ENCODE measurements at places on chromosomes 6 and 20.
A peak's percentile ranks its signal among the peaks of the same experiment; 100 is the strongest.

DNA sequence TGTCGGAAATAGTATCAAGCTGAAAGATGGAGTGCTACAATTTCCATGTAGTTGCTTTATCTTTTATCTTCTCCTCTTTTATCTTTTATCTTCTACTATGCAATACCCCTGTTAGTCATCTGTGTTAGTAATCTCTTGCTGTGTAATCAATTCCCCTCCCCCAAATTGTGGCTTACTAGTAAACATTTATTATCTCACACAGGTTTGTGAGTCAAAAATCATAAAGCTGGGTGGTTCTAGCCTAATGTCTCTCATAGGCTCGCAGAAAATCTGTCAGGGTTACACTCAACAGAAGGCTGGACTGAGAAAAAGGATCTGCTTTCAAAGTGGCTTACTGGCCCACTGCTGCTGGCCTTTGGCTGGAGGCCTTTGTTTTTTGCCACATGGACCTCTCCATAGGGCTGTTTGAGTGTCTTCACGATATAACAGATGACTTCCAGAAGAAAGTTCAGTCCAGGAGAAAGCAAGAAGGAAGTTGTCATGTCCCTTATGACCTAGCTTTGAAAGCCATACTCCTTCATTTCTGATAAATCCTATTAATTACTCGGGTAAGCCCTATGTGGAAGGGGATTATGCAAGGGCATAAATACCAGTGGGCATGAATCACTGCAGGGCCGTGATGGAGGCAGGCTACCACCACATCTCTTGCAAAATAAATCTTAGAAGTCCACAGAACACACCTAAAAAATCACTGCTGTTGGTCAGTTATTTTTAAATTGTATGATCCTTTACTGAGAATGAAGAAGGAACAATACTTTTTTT is 24.5 kb upstream of the PTCHD4 start:
- DNase-seq = no peak

- peak; percentile 65 for DNase-seq
These were observed 231.8 kb downstream of the BCKDHB start for GRCh38 chr6:80338201-80338836.

DNA sequence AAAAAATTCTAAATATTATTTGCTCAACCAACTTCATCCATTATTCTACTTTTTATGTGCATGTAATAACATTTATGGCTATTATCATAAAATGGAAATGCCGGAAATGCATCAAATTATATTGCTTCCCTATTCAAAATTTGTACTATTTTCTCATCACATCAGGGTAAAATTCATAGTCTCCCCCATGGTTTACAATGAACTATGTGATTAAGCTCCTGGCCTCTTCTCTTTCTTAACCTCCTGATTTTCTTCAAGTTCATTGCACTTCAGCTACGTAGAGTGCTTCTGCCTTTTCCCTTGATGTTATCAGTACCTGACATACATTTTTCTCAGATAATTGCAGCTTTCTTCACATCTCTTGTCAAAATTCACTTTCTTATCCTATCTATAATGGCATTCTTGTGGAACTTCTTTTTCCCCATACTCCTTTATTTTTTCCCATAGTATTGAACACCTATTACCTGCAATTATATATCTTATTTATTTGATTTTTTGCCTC is 699.1 kb upstream of the ADGRB3 start:
- DNase-seq = no peak

- DNase-seq = no peak
These were observed 106.1 kb upstream of the AGPAT4 start for GRCh38 chr6:161379834-161380582.

DNA sequence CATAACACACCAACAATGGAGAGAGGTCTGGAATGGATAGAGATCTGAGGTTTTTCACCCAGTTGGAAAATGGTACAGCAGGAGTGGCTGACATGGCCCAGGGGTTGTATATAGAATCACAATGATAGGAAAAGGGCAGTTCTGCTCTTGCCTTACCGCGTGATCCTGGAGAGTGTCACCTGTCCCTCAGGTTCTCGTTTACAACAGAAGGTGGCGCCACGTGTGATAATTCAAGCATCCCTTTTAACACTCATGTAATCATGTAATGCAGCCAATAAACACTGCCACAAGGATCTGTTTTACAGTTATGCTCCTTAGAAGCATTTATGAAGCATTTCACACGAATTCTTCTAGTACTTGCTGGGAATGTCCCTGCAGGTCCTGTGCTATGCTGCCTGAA is 12.9 kb upstream of the WFDC2 start:
- no peak for DNase-seq

Measured in inflammatory macrophage treated with lipopolysaccharide for 1 hour (primary cell).